Endodermal cell (in vitro differentiated cells): ENCODE measurements at places on chromosomes 12 and 14. TPM values are rescaled to one million over a fixed set of nuclear protein-coding genes. Genes with fewer than 3 reads are reported as not detected.

DNA sequence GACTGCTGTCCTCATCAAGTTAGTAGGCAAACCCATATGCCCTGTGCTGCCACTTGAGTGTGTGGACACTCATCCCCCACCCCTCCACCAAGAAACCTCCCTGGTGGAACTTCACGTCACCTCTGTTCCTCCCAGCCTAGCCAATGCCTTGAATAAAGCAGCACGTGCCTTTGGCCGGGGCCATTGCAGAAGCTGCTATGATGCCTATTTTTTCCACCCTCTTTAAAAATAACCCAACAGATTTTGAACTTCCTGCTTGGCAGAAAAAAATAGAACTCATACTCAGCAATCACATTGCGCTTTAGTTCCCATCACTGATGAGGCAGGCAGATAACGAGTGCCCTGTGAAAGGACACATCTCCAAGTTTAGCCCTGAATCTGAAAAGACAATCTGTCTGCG, 23.1 kb upstream of the PWP1 start:
- no peaks in the 10 kb centered on the region for H3K4me1 ChIP-seq
- no peak overlapping the region for H3K27ac ChIP-seq
- no peaks in the 10 kb centered on the region for H3K27me3 ChIP-seq

GRCh38 chr12:67270622-67271021, 1.5 kb downstream of the CAND1 start:
- no peak for DNase-seq
- H3K27me3 ChIP-seq: no peaks in the 10 kb centered on the region
- peak overlapping the region; percentile 94 for H3K4me3 ChIP-seq
- peaks cover 12% of the 10 kb centered on the region for H3K4me1 ChIP-seq
- peaks cover 6% of the 10 kb centered on the region for H3K36me3 ChIP-seq

DNA sequence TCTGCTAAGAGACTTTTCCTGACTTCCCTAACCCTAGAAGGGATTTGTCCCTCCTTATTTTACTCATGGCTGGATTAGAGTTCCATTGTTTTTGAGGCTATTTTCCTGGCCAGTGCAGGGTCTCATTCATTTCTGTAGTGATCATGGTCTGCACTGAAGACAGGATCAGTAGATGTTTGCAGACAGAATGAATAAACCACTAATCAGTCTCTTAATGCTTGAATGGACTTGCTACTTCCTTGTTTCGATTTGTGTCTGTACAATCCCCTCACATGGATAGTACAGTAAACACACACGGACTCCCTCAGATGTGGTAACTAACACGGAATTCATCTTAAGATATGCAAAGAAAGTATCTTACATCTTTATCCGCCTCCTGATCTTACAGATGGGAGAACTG, 102.6 kb upstream of the PRB2 start:
- H3K4me1 ChIP-seq: no peaks in the 10 kb centered on the region
- no peak for DNase-seq
- peaks cover 48% of the 10 kb centered on the region for H3K27me3 ChIP-seq
- H3K36me3 ChIP-seq: no peaks in the 10 kb centered on the region
- H3K27ac ChIP-seq: no peak overlapping the region
- no peak overlapping the region for H3K4me3 ChIP-seq

DNA sequence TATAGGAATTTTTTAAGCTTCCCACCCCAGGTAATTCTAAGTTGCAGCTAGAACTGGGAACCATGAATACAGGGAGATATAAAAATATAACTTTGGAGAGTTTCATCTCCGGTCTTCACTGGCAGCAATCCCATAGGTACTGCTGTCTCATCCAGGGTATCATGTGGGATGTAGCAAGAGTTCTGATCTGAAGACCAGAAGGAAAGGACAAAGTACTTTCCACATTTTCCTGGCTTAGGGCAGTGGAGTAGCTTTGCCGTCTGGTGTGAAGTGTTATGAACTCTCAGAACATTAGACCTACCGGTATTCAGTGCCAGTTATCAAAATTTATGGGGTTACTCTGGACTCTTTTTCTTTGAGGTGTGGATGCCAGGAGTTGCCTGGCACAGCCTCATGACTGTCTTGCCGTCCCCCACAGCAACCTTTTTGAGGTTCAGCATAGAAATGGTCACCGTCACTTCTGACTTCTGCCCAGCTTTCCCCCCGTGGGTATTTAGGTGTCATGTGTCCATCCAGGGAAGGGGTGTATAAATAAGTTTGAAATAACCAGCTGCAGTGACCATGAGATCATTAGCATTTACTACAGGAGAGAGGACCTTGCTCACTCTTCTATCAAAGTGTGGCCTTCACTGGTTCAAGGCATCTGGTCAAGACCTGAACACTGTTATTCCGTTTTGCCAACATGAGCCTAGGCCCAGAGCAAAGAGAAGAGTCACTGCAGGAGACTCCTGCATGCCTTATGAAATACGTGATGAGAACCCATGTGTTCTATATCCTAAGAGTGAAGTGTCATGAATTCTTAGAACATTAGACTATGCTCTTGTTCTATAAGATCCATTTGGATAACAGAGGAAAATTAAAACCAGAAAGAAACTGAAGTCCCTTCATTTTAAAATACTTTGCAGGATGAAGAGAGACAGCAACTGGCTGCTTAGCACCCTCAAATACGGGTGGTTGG, 22.2 kb downstream of the TMEM233 start:
- H3K4me3 ChIP-seq: no peak overlapping the region
- H3K27ac ChIP-seq: no peak overlapping the region
- DNase-seq: no peak

- no peak overlapping the region for H3K4me3 ChIP-seq
- H3K27ac ChIP-seq: no peak overlapping the region
- peak; percentile 54 for DNase-seq
These were observed 29.1 kb upstream of the AEBP2 start for GRCh38 chr12:19410211-19410610.

Gene BEGAIN
- total RNA-seq: 1.0 and 1.3 TPM in 2 replicates

Gene DCAF4
- 7.9 to 17.7 TPM (median 16.3 TPM) in 3 replicates for total RNA-seq

Gene SOX5
- total RNA-seq: 6.8 to 10.8 TPM (median 8.8 TPM) in 3 replicates

Gene TCHP
- total RNA-seq: 25.9 and 31.9 TPM in 2 replicates
